ENCODE measurements at places on chromosomes 12 and 14. TPM values are rescaled to one million over a fixed set of nuclear protein-coding genes. Genes with fewer than 3 reads are reported as not detected.
A peak's percentile ranks its signal among the peaks of the same experiment; 100 is the strongest.

DNA sequence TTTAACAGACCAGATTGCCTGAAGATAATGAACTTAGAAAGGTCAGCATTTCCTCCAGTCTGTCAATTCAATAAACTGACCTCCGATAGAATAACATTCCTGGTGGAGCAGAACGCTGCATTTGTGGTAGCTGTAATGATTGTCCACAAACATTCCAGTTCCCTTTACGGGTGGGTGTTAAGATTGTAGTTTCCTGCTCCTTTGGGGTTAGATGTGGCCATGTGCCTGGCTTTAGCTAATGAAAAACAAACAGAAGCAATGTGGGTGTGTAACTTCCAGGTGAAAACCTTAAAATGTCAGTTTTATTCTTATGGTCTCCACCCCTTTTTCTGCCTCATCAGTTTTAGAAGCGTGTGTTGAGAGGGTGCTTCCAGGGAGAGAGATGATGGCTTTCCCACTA is 217.3 kb upstream of the CRY1 start:
- no peak for DNase-seq
- H3K27me3 ChIP-seq: peaks cover 14% of the 10 kb centered on the region
- no peak overlapping the region for H3K4me3 ChIP-seq
- no peak overlapping the region for H3K27ac ChIP-seq

Gene FAM186B
- 0.65 TPM for total RNA-seq

Gene PLEKHG7
- total RNA-seq: 1.6 TPM

Gene CCDC177
- not detected for total RNA-seq

DNA sequence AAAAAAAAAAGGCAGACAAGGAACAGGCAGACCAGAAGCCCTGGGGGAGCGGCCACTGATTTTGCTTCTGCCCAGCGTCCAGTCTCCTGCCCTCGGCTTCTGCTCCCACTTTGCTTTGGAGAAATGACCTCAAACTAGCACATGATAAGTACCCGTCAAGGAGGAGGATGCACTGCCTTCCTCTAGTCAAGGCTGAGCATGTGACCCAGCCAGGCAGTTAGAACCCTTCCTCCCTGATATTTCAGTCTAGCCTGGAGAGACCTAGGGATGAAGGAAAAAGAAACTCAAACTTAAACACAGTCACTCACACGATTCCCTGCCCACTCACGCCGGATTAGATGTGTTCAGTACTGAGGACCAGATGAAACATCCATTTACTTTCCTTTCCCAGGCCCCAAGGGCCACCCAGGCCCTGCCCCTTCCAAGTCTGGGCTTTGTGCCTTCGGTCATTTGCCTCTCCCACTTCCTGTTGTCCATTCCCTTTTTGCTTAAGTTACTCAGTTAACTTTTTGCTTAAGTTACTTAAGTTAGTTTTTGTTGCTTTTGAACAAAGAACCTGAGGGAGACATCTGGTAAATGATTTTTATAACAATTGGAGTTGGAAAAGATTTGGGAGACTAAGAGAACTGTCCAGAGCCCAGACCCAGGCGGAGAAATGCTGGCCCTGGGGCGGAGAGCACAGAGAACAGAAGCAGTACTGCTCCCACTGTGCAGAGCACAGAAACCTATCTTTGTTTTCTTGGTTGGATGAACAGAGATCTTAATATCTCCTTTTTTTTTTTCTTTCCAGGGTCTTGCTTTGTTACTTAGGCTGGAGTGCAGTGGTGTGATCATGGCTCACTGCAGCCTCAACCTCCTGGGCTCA is 23.0 kb upstream of the TTC7B start:
- H3K4me3 ChIP-seq: no peak overlapping the region
- no peak for DNase-seq
- H3K27ac ChIP-seq: peak overlapping the region; percentile 67
- H3K36me3 ChIP-seq: no peaks in the 10 kb centered on the region

Gene LUM
- 227 TPM for total RNA-seq

Gene EML1
- 34.5 TPM for total RNA-seq

Gene NTS
- total RNA-seq: 2.3 TPM

Gene TEX22
- total RNA-seq: 3.8 TPM

DNA sequence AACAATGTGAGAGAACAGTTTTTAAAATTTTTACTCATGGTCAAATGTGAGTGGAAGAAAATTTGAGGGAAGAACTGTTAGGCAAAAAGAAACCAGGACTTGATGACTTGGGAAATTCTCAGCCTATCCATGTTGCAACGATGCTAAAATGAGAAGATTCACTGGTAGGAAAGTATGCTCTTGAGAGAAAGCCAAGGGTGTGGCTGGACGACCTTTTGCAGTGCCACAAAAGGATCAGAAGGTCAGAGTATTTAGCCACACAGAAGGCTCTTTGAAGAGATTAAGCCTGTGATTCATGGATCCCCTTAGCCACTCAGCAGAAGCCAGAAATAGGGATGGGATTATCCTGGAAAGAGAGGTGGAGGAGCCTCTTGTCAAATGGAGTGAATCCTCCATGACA is 336.8 kb downstream of the LRIG3 start:
- no peak overlapping the region for H3K27ac ChIP-seq
- no peaks in the 10 kb centered on the region for H3K36me3 ChIP-seq
- H3K27me3 ChIP-seq: no peaks in the 10 kb centered on the region
- DNase-seq: no peak
- no peaks in the 10 kb centered on the region for H3K4me1 ChIP-seq

- H3K36me3 ChIP-seq: no peaks in the 10 kb centered on the region
- H3K4me1 ChIP-seq: no peaks in the 10 kb centered on the region
- no peak overlapping the region for H3K27ac ChIP-seq
- H3K27me3 ChIP-seq: peaks cover 49% of the 10 kb centered on the region
- H3K4me3 ChIP-seq: no peak overlapping the region
- no peak for DNase-seq
Observed at GRCh38 chr12:4956054-4956453, 46.3 kb downstream of the KCNA1 start.

DNA sequence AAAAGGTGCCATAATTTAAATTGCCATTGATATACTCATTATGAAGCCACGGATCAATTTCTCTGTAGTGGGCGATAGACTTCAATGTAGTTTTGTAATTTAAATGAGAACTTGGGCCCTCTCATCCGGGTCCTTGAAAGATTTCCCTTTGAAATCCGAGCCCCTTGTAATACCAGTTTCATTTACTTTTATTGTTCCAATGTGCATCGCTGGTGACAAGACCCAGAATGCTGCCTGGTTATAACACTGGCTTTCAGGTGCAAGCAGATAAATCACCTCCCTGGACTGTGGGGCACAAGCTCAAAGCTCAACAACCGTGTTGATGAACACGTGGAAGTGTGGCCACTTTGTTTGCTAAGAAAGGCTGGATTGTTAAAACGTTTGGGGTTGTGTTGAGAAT is 68.9 kb upstream of the FZD10 start:
- peaks cover 7% of the 10 kb centered on the region for H3K27me3 ChIP-seq
- H3K4me3 ChIP-seq: no peak overlapping the region
- H3K4me1 ChIP-seq: no peaks in the 10 kb centered on the region
- no peaks in the 10 kb centered on the region for H3K36me3 ChIP-seq
- H3K27ac ChIP-seq: no peak overlapping the region
- no peak for DNase-seq

- no peaks in the 10 kb centered on the region for H3K4me1 ChIP-seq
- no peak overlapping the region for H3K4me3 ChIP-seq
- DNase-seq: no peak
- no peak overlapping the region for H3K27ac ChIP-seq
- H3K36me3 ChIP-seq: no peaks in the 10 kb centered on the region
Observed at GRCh38 chr12:129401572-129401971, 502.3 kb downstream of the TMEM132D start.

GRCh38 chr12:135138-135537 is 68.6 kb downstream of the IQSEC3 start:
- no peak overlapping the region for H3K27ac ChIP-seq
- H3K4me1 ChIP-seq: no peaks in the 10 kb centered on the region
- DNase-seq: no peak
- H3K4me3 ChIP-seq: no peak overlapping the region
- peaks cover 18% of the 10 kb centered on the region for H3K27me3 ChIP-seq

DNA sequence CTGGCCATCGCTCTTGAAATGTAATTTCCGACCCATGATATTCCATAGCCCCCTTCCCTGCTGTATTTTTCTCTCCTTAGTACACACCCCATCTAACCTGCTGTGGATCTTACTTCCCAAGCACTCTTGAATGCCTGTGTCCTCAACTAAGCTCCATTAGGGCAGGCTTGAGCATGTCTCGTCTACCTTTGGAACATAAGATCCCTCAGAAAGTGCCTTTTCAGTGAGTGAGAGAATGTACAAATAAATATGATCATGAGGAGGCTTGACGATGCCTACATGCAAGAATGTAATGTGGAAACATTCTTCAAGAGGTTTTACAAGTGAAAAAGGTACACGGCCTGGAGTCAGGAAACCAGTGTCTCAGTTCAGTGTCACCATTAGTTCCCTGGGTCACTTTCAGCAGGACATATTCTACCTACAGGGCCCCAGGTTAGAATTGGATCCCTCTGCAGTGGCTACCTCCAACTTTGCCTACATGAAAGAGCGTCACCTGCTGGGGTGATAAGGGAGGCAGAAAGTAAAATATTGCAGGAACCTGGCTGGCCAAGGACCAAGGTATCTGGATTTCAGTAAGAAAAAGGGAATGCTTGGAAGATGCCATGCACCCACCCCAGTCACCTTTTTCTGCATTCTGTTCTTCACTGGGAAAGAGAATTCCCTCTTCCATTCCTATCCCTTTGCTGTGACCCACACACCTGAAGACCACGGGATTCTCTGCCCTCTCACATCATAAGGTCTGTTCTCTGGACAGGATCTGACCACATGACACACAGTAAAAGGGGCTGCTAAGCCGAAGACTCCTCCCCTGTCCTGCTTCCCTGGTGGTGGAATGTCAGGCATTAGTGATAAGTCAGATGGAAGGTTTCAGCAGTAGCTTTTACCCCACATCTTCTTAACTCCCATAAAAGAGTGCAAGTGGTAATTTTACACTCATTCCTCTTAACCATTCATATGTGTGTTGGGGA is 24.6 kb upstream of the SERPINA1 start:
- H3K4me3 ChIP-seq: no peak overlapping the region
- H3K27me3 ChIP-seq: peaks cover 4% of the 10 kb centered on the region
- peaks cover 4% of the 10 kb centered on the region for H3K4me1 ChIP-seq

- peaks cover 13% of the 10 kb centered on the region for H3K4me1 ChIP-seq
- no peak overlapping the region for H3K27ac ChIP-seq
- no peaks in the 10 kb centered on the region for H3K27me3 ChIP-seq
Observed at GRCh38 chr14:68824517-68825347, 31.9 kb upstream of the ZFP36L1 start.

- H3K27me3 ChIP-seq: no peaks in the 10 kb centered on the region
- H3K27ac ChIP-seq: peak overlapping the region; percentile 91
Observed at GRCh38 chr12:55816881-55817344, 611 bp downstream of the SARNP start.

DNA sequence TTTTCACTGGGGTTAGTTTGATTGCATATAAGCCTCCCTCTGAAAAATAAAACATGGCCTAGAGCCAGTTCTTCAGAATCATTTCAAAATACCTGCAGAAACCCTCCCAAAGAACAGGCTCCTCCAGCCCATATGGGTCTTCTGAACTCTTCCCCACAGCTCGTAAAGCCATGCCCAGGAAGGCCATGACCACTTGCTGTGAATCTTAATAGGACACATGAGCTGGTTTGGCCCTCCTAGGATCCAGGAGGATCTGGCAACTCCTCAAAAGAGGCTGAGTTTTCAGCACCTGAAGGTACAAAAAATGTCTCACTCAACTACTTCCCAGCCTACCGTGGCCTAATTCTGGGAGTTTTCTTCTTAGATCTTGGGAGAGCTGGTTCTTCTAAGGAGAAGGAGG is 2.4 kb downstream of the MYBPC1 start:
- H3K27ac ChIP-seq: no peak overlapping the region
- H3K4me1 ChIP-seq: no peaks in the 10 kb centered on the region
- DNase-seq: no peak
- no peaks in the 10 kb centered on the region for H3K36me3 ChIP-seq
- H3K27me3 ChIP-seq: no peaks in the 10 kb centered on the region

DNA sequence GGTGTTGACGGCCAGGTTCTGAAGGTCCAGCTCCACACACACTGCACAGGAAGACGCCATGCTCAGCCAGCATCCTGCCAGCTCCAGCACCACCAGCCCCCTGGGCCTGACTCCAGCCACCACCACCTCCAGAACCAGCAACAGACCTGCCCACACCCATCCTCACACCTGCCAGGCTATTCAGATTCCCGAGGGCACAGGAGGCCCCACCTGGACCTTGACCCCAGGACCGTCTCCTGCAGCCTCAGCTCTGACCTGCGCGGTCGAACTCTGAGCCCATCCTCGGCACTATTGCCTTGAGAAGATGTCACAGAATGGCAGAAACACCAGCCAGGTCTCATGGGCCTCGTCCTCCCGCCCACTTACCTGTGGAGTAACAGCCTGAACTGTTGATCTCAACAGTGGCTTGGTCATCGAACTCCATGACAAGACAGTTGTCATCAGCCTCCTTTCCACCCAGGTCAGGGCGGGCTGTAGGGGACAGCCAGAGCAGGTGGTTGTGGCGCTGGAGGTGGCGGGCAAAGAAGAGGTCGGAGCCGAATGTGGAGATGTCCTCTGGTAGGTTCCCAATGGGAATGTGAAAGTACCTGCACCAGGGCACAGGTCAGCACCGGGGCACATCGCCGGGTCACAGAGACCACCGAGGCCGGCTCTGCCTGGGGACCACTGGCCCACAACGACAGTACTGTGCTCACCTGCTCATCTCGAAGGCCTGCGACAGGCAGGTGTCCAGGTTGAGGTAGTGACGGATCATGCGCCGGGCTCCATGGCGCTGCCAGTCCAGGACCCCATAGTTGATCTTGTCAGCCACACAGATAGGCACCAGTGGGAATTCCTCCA is 23.5 kb downstream of the P2RX2 start:
- no peaks in the 10 kb centered on the region for H3K27me3 ChIP-seq
- H3K4me1 ChIP-seq: no peaks in the 10 kb centered on the region
- DNase-seq: no peak
- no peak overlapping the region for H3K4me3 ChIP-seq
- peaks cover 76% of the 10 kb centered on the region for H3K36me3 ChIP-seq
- H3K27ac ChIP-seq: no peak overlapping the region

All from lower lobe of right lung (tissue), 2 donors.